GM20000 (cell line): ENCODE measurements at places on chromosomes 7 and 10.

DNA sequence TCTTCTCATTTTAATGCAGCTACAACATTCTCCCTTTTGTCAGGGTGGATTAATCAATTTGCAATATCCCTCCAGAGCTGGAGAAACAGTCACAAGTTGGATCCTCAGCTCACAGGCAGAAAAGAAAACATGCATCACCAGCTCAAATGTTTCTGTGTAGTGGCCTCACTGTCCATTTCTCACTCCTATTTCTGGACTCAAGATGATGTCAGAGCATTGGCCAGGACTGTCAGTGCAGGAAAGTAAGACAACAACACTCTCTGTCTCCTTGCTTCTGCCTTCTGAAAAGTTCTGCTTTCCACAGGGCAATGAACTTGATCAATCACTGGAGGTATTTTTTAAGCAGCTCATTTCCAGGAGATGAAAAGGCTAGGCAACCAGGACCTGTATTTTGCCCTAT lies 8.2 kb upstream of the SVIL start:
- no peak for DNase-seq

GRCh38 chr7:40922316-40922670 lies 780.6 kb downstream of the INHBA start:
- DNase-seq: no peak

DNA sequence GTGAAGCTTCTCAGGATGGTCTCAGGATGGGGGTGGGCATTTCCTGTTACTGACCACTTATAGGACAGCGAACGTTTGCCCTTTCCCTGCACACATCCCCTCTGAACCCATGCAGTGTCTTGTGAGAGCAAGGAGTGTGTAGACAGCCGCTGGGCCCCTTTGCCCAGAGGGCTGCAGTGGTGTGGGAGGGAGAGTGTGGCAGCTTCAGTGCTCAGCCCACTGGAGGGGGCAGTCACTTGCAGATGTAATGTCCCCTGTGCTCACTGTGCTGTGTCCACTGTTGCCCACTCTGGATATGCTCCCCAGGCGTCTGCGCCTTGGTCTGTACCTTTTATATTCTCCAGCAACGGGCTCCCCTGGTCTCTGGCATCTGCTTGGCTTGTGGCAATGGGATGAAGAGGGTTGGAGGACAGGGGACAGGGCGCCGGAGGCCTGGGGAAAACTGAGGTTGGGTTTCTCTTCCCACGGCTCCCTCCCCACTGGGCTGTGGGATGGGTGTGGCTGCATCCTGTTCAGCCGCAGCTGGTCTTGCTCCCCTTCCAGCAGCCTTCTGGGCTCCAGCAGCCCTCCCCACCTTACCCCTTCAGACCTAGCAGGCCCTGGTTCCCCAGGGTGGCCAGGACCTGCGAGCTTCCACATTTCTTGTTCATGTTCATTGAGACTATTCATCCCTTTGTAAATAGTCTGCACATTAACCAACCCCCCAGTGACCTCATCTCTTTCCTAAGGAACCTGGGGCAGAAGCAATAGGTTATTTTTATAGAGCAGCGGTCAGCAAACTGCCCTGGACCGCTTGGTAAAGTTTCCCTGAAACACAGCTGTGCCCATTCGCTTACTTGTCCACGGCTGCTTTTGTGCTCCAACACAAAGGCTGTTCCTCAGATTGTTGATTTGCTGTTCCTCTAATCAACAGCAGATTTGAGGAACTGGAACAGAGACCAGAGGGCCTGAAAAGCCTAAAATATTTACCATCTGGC lies 6.1 kb downstream of the ZNF789 start:
- DNase-seq: no peak

GRCh38 chr7:157007470-157008066 lies 2.9 kb downstream of the MNX1 start:
- peak; percentile 46 for DNase-seq

DNA sequence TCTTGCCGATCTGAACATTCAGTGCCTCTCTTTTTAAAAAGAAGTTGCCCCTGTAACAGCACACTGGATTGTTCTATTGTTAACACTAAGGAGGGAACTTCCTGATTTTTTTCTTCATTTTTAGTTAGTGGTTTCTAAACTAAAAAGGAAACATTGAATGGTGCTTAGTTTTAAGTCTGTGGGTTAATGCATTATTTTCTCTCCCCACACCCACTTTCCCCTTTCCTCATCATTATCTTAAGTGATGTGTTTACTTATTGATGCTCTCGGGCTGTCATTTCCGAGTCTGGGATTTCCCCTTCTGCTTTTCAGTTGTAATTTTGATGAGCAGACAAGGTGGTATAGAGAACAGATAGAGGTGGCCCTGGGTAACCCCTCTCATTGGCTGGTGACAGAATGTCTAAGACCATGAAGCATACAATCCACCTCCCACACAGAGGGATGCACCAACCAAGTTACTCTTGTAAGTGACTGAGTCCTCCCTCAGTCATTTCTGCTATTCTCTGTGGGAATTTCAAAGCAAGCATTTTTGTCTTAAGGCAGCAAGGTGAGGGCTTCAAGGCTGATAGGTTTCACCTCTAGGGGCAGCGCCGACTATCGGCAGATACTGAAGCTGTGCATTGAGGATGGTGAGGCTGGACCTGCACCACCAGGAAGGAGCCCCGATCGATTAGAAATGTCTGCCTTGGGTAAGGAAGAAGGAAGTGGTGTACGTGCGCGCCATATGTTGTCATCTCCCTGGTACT lies 49.5 kb downstream of the CHN2 start:
- DNase-seq: no peak

DNA sequence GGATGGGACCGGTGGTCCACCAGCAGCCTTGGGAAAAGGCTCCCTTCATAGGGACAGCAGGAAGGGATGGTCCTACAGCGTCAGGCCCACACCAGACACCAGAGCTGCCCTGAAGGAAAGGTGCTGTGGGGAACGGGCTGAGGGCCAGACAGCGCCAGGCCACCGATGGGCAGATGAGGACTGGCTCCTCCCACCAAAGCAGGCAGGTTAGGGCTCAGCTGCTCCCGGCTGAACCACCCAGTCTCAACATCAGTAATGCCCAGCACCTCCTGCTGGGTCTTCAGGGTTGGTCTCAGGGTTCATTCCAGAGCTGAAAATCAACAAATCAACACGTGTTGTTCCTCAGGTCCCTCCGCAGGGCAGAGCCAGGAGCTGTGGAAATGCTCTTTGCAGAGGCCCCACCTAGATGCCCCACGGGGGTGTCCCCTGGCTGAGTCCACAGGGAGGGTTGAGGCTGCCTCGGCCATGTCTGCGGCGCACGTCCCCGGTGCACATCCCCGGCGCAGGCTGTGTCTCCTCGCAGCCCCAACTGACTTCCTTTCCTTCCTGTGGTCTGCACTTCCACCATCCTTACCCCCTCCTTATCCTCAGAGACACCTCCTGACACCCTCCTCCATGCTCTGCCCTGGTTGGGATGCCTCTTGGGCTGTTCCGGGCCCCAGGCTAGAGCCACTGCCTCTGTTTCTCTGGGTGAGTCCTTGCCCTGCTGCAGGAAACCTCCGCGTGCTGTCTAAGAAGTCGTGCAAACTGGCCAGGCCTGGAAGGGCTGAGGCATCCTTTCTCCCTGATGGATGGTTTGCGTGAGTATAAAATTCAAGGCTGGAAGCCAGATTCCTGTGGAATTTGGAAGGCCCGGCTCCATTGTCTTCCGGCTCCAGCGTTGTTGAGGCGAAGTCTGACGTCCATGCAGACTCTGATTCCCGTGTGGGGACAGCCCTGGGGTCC lies 32.8 kb upstream of the CFAP46 start:
- DNase-seq: no peak

DNA sequence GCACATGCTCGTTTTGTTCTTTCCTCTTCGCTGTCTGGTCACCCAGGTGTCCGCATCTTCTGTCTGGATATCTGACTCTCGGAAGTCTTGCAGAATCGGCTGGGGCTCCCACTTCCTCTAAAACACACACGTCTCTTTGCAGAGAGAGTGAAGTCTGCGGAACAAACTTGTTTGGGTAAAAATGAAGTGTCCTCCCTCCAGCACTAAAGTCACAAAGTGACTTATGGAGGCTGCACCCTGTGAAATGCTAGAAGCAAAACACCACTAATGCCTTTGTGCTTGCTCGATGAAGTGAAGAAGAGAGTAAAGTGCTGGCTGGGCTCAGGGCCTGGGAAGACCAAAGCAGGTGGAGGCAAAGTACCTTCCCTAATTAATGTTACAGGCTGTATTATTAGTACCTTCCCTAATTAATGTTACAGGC lies 71.4 kb downstream of the FGFR2 start:
- no peak for DNase-seq

DNA sequence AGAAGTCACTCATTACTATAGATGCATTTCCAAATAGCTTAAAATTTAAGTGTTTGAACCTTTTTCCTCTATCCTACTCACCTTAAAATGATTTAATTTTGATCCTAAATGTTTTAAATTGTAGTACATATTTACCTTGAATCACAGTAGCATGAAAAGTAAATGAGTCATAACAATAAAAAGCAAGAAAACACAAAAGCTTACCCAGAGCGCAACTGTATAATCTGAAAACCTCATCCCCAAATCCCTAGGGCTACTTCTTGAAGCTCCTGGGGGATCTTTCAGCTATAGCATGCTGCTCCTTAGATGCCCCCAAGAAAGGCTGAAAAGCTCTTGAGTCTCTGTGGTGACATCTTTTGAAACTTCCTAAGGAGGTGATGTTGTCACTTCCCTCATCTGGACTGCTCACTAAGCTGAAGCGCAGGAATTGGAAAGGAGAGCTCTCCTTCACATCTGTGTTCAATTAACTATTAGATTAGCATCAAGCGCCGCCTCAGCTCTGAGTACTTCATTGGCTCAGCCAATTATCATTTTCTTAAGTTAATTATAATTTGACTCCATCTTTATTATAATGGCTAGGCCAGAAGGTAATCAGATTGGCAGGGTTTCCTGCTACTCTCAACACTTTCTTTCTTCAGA lies 60.2 kb downstream of the SEMA3E start:
- no peak for DNase-seq

DNA sequence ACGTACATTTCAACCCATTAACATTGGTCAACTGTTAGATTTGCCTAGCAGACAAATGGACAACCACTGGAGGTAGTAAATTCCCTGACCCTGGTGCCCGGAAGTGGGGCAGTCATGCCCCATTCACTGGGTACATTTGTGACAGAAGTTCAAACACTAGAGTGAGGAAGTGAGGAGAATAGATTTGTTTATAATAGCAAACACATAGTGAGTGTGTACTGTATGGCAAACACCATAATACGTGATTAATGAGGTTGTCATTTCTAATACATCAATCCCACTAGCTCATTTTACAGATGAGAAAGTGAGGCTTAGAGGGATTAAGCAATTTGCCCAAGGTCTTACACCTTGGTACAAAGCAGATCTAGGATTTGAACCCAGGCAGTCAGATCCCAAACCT lies 181.9 kb upstream of the MKLN1 start:
- no peak for DNase-seq

GRCh38 chr7:19410106-19410505 lies 264.9 kb upstream of the FERD3L start:
- DNase-seq: no peak

- no peak for DNase-seq
These were observed 97.5 kb downstream of the PTPN20 start for GRCh38 chr10:47008769-47009168.

- DNase-seq: no peak
These were observed 2.9 kb downstream of the A1CF start for GRCh38 chr10:50882540-50882983.

GRCh38 chr7:24700521-24701260 lies 56.6 kb downstream of the GSDME start:
- DNase-seq: no peak

GRCh38 chr7:104935276-104935675 lies 78.7 kb upstream of the KMT2E start:
- DNase-seq: no peak

GRCh38 chr7:105599551-105599950 lies 18.3 kb upstream of the EFCAB10 start:
- no peak for DNase-seq

- no peak for DNase-seq
These were observed 70.9 kb downstream of the ATXN7L1 start for GRCh38 chr7:105805447-105806019.

GRCh38 chr7:93693796-93694195 lies 119.3 kb upstream of the CALCR start:
- DNase-seq: no peak

DNA sequence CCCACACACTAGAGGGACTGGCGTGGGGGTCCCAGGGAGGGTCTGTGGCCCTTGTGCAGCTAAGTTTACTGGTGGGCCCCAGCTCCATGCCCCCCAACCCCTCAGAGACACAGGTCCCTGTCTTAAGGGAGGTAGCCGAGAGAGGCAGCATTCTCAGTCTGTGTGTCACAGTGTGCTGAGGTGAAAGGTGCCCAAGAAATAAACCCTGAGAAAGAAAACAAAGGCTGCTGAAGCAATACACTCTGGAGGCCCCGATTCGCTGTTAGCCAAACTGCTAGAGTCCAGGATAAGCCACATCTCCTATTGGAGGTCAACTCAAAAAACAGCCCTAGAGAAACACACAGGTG lies 28.6 kb upstream of the NDST2 start:
- DNase-seq: no peak

GRCh38 chr7:44201813-44202212 lies 1.0 kb downstream of the YKT6 start:
- no peak for DNase-seq
